Sciatic nerve (tissue), 2 donors: ENCODE measurements at places on chromosomes 1 and 21.

DNA sequence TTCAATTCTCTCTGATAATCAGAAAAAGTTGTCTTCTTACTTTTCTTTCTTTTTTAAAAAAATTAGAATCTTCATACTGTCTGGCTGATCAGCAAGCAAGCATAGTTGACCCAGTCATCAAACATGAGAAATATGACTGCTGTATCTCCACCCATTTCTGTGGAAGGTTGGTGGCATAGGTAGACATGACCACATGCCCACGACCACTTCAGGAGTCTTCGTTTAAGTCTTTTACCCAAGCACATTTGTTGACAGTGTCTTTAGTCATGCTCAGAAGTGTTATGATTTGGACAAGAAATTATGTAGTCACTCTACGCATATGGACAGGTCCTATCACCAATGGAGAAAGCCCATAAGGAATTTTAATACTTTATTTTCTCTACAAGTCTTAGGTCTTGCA lies 74.8 kb upstream of the HSPA13 start:
- no peak for DNase-seq

DNA sequence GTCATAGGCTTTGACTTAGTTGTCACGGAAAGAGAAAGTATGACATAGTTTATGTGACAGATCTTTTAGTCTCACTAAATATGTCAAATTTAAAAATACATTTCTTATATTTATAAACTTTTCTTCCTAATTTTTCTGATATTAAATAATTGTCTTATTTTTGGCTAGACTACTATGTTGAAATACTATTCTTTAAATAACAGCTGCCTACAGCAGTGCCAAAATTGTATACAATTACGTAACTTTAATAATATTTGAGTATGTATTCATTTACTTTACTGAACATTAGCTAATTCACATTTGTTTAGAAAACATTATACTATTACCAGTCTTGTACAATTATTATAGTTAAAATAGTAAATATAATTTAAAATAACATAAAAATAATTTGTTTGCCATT lies 137.4 kb downstream of the ADGRL4 start:
- no peak for DNase-seq

DNA sequence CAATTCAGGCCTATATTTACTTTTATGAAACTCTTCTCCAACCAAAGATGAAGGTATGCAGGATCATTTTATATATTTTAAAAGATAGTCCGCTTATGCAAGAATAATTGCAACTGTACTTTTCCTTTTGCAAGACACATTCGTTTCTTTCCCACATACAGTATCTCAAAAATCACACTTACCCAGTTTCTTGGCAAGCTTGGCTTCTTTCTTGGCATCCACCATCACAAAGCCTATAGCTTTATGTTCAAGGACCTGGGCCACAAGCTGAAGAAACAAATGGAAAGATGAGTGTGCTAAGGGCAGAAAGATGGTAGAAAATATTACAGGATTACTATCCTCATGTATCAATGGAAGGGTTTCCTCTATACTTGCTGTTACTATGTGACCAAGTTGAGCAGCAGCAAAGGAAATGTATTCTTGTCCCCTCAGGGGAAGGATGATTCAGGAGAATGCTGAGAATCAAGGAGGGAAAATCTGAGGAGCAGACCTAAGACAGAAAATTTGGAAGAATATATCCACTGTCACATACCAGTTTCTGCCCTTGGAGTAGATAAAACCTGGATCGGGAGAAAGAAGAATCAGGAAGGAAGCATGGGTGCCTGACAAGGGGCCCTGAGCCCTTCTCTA lies 23.8 kb downstream of the CASQ2 start:
- no peak for DNase-seq

- DNase-seq: no peak
These were observed 24.9 kb downstream of the KCNQ4 start for GRCh38 chr1:40808444-40808843.

DNA sequence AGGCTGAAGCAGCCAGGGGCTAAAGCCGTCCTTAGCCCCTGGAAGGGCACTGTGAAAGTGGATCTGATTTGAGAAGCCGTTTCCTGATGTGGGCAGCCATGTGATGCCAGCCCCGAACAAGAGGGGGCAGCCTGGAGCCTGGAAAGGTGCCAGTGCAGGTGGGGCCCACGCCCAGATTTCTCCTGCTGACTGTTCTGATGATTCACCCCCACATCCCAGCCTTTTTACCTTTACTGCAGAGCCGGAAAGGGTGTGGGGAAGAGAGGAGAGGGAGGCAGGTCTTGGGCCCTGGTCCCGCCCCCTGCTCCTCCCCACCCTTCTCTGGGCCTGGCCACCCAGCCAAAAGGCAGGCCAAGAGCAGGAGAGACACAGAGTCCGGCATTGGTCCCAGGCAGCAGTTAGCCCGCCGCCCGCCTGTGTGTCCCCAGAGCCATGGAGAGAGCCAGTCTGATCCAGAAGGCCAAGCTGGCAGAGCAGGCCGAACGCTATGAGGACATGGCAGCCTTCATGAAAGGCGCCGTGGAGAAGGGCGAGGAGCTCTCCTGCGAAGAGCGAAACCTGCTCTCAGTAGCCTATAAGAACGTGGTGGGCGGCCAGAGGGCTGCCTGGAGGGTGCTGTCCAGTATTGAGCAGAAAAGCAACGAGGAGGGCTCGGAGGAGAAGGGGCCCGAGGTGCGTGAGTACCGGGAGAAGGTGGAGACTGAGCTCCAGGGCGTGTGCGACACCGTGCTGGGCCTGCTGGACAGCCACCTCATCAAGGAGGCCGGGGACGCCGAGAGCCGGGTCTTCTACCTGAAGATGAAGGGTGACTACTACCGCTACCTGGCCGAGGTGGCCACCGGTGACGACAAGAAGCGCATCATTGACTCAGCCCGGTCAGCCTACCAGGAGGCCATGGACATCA lies at the start of gene SFN:
SFN (plus strand) TSS at position 369 of the 904 bp plus-strand sequence; CDS start at position 433, 64 bp downstream.
- no peak for DNase-seq

DNA sequence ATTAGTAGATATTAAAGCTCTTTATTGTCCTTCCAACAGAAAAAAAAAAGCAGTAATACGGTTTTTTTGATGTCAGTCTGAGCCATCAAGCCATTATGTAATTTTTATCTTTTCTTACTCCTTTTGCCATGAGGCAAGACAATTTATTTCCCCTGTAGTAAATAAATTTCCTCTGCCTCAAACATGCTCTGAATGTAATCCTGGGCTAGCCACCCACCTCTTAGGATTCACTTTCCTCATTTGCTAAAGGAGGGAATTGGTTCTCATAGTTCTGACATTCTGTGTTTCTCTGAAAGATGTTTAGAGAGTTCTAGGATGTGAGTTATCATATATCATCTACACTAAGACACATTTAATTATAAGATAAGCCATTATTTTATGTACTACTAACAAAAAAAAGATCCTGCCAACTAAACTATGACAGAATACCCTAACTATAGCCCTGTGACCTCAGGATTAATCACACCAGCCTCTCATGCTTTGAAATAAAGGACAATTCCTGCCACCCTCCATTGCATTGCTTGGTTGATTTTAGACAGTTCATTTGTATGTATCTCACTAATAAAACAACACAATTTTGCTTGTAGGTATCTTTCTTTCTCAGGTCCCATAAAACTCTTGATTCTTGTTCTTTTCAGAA lies 34.0 kb upstream of the RAP1A start:
- no peak for DNase-seq

GRCh38 chr1:233127157-233127556 lies 168.4 kb downstream of the PCNX2 start:
- DNase-seq: no peak

- no peak for DNase-seq
These were observed 5.9 kb downstream of the USP24 start for GRCh38 chr1:55209247-55209646.

- DNase-seq: no peak
These were observed 10.4 kb downstream of the BARHL2 start for GRCh38 chr1:90706437-90707362.

DNA sequence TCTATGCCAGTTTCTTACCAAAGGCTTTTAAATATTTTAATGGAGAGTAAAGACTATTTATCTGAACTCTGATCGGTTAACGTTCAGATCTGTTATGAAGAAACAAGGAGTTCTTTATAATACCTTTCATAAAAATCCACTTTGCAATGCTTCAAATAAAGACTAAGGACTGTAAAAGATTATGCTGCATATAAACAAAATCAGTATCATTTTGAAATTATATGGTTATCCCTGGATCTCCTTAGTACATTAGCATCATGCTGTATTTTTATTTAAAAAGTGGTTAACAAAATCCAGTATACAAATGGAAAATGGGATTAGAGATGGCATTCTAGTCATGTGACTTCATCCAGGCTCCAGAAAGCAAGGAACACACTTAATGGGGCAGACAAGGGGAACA lies 386.8 kb downstream of the LMO4 start:
- DNase-seq: no peak

GRCh38 chr1:54811739-54812655 lies 10.9 kb upstream of the TTC22 start:
- DNase-seq: peak; percentile 44

DNA sequence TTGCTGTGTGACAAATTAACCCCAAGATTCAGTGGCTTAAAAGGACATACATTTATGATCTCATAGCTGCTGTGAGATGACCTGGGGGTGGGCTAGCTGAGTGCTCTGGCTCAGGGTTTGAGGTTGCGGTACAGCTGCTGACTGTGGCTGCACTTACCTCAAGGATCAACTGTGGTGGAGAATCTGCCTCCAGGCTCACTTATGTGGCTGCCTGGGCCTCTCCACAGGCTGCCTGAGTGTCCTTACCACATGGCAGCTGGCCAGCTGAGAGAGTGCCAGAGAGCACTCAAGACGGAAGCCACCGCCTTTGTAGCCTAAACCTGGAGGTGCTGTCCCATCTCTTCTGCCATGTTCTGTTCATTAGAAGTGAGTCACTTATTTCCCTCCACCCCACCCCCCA lies 5.7 kb downstream of the LRRC71 start:
- no peak for DNase-seq

- no peak for DNase-seq
These were observed 75.2 kb downstream of the TRABD2B start for GRCh38 chr1:47921935-47922415.

DNA sequence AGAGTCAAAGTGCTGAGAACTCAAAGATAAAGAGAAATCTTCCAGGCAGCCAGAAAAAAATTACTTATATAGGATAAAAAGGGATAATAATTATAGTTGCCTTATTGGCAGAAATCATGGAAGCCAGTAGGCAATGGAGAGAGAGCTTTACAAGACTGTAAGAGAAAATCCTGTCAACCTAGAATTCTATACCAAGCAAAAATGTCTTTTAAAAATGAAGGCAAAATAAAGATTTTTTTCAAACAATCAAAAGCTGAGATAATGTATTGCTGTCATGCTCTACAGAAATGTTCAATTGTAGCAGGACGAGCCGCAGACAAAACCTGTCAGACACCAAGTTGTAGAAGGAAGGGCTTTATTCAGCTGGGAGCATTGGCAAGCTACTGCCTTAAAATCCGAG lies 26.8 kb upstream of the RAB4A start:
- DNase-seq: no peak

DNA sequence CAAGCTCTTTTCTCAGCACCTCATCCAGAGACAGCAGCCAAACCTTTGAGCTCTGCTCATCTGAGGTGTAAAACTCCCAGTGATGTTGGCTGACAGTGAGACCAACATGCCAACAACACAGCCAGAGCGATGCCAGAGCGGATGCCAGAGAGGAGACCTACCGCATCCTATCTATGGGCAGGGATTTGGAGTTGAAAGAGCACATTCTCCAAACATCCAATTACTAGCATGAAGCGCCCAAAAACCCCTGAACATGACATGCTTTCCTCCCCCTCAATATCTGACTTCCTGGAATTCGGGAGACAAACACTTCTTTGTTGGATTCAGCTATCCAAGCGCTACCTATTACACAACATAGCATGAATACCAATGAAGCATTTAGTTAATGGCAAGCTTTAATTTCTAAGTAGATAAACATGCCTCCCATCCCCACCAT lies 23.1 kb upstream of the PAXBP1 start:
- no peak for DNase-seq

DNA sequence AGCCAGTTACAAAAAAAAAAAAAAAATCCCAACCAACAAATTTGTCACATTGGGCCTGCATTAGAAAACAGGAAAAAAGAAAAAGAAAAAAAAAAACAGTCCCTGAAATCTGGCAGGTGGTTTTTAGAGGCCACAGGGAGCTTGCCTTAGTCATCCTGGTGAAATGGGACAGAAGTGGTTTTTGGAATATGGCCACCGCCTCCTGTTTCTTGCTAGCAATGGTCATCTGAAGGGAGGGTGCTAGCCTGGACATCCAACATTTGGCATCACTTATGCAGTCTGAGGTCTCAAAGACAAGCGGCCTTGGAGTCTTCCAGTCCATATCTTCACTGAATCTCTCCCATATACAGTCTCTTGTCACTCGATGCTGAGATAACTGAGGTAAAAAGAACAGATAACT lies 20.1 kb upstream of the NKAIN1 start:
- DNase-seq: no peak

- no peak for DNase-seq
These were observed 117.1 kb upstream of the DUSP10 start for GRCh38 chr1:221858818-221859611.

GRCh38 chr1:209354111-209354839 lies 229.2 kb upstream of the CAMK1G start:
- DNase-seq: peak; percentile 82

DNA sequence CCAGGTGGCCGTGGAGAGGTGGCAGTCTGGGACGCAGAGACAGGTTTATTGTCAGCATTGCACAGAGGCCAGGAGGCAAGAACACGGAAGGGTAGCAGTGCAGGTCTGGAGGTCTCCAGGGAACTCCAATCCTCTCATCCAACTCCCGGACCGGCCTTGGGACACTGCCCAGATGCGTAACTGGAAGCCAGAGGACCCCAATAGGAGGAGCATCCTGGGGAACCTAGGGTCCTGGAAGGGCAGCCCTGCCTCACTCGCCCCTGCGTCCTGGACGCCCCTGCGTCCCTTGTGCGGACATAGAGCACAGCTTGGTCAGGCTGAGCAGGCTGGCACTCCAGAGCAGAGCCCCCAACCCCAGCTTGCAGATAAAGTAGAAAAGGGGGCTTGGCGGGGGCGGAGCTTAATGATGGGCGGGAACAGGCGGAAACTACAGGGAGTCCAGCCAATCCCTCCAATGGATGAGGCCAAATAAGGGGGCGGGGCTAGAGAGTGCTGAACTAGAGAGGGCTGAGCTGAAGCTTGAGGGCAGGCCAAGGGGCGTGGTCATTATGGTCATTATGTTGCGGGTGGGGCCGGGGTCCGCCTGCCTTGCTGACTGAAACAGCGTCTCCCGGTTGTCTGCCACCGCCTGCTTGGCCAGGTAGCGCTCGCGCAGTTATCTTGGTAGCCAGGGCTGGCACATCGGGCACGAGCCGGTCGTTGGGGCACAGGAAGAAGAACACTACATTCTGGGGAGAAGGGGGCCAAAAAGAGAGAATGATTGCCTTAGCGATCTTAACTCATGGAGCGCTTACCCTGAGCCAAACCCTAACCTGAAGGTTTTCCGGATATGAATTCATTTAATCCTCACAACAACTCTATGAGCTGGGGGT lies 3.7 kb upstream of the ARHGEF19 start:
- peak; percentile 92 for DNase-seq

GRCh38 chr21:46060596-46061061 lies 37.3 kb upstream of the COL6A2 start:
- DNase-seq: peak; percentile 85

DNA sequence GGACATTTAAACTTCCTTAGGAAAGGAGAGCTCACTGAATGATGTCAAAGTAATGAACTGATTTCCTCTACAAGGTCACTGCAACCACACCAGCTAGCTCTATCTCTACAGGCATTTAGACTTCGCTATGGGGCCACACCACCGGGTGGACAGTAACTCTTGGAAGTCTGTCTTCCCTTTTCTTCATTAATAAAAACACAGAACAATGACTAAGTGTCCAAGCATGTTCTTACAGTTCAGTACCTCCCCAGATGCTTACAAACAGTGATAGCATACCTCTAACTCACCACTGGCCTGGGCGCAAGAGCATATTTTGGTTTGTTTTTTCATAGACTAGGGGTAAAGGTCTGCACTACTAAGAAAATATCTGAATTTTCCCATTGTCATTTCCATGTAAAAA lies 54.6 kb downstream of the SIM2 start:
- DNase-seq: no peak
